ENCODE measurements at places on chromosomes 16 and 17.

DNA sequence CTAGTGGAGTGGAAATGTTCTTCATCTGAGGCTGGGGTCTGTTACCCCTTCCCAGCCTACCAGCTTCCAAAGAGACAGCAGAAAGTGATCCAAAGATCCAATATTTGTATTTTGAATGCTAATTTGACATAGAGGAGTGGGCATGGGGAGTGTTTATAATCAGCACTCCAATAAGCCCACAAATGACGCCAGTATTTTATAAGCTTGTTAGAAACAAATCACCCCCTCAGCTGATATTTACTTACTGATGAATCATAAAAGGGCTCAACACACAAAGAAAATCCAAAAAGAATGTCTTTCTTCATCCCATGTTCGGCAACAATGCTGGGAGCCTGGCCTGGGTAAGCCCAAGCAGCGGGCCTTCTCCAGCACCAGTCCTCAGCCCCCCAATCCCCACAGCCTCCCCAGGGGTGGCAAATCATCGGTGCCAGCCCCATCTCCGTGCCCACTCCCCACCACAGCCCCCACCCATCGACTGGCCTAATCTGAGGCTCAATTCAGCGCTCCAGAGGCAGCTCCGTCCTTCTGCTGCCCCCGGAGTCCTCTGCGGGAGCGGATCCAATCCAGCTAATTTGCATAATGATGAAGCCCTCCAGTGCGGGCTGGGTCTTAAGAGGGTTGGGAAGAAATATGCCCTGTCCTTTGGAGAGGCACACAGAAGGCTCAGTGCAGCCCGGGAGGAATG is 169.5 kb downstream of the C16orf78 start:
- DNase-seq, result no peak

GRCh38 chr16:11576427-11577289 is 10.1 kb downstream of the LITAF start:
- DNase-seq, result no peak

DNA sequence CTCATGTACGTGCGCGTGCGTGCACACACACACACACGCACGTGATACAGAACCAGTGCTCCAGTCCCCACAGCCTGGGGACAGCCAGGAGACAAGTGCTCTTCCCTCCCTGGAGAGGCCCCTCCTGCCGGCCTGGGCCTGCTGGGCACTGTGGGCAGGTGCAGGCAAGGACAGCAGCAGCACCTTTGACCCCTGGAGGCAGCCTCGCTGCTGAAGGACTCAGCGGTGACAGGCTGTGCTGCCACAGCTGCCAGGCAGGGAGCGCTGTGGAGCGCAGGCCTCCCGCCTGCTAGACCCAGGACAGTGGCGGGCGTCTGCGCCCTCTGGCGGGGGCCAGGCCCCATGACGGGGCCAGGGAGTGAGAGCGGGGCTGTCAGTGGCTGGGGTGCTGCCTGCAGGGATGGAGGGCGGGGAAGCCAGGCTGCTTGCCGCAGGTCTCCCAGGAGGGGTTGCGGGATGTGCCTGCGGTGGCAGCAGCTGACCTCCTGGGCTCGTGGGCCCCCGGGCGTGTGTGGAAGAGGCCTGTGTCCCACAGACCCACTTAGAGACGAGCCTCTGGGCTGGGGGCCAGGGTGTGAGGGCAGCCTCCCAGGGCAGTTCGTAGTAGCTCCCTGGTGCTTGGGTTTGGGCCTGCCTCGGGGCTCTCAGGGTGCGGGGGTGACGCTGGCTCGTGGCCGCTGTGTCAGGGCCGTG is 63.5 kb upstream of the PVALEF start:
- peak; percentile 76 for DNase-seq

GRCh38 chr16:77496934-77497333 is 62.1 kb upstream of the ADAMTS18 start:
- no peak for DNase-seq

GRCh38 chr16:66926171-66926947 is 1.0 kb upstream of the RRAD start:
- no peak for DNase-seq
